NCI-H2171 treated with DMSO at 0.1 percent for 48 hours (cell line): ENCODE measurements at places on chromosomes 11 and 22.

DNA sequence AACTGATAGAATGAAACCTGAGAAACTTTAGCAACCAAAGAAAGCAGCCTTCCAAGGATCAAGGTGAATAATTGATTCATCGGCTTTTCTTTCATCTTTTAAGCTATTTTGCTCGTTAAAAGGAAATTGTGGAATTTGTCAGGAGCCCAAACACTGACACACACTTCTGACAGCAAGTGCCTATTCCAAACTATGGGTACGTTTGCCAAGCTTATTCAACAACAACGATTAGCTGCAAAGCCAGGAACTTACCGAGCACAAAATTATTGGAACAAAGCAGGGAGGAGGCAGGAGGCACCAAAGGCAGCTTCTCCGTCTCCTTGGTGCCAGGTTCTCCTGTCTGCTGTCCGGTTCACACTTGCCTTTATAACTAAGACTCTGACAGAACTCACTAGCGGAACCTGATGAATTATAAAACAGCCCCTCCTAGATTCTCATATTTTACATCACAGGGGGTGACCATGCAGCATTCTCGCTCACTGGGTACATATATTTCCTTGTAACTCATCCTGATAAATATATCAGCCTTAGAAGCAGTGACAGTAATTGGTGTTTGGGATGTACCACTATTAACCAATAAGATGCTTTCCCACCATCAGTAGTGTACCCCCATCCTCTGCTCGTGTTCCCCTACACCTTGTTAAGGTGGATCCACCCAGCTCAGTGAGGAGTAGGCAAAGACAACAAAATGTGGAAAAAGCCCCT lies 395.9 kb upstream of the CCDC90B start:
- DNase-seq = no peak

DNA sequence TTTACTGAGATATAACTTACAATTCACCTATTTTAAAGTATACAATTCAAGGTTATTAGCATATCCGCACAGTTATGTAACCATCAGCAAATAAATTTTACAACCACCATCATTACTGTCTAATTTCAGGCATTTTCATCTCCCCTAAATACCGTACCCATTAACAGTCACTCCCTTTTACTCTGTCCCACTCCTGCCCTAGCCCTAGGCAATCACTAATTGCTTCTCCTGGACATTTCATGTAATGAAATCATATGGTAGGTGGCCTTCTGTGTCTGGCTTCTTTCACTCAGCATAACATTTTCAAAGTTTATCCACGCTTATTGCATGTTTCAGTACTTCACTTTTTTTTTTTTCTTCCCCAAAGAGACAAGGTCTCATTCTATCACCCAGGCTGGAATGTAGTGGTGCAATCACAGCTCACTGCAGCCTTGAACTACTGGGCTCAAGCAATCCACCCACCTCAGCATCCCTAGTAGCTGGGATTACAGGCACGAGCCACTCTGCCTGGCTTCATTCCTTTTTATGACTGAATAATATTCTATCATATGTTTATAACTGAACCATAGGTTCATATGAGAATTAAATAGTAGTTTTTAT lies 61.4 kb upstream of the CHRM4 start:
- DNase-seq = no peak

GRCh38 chr11:8233691-8234424 lies 29.8 kb downstream of the LMO1 start:
- no peak for DNase-seq

DNA sequence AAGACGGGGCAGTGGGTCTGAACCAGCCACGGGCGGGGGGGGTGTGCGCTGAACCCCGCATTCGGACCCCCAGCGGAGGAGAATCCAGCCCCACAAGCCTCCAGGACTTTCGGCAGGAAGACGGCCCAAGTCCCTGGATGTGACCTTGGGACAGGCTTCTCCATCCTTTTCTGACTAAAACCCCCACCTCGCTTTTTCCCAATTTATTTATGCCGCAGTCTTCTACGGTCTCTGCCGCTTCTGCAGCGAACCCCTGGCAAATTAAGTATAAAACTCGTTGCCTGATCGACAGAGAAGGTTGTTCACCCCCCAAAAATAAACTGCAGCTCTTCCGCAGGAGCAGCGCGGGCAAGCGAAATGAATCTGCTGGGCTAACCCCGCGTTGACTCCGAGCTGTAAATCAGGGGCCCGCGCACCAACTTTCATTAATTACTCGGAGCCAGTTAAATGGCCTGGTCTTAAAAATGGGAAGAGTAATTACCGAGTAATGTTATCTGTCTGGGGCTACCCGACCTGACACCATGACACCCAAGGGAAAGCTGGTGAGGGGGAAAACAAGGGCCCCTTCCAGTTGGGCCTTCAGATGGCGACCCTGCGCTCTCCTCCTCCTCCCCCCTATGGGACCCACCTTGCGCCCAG lies 6.6 kb downstream of the WT1 start:
- DNase-seq = no peak

- no peak for DNase-seq
Observed at GRCh38 chr22:19819911-19820879, 34.5 kb downstream of the GNB1L start.

- no peak for DNase-seq
Observed at GRCh38 chr11:25536289-25536688, 795.6 kb upstream of the ANO3 start.

GRCh38 chr11:17171343-17171742 lies 36.4 kb downstream of the PIK3C2A start:
- no peak for DNase-seq

DNA sequence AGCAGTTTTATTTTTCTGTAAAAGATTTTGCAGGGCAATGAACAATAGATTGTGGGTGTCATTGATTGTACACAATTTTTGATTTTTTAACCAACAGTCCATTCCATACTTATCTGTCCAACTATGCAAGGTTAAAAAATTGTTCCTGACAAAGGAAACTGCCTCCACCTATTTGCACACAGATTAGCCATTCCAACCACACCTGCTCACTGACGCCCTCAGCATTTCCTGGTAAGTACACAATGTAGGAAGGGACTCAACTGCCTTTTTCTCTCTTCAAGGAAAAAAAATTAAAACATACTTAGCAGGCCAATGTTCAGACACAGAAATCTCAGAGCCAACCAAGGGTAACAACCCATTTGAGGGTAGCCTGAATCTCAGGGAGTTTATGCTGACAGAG lies 4.3 kb upstream of the FUT4 start:
- no peak for DNase-seq

- DNase-seq = peak; percentile 15
Observed at GRCh38 chr11:66595245-66595904, 2.4 kb downstream of the CCS start.

DNA sequence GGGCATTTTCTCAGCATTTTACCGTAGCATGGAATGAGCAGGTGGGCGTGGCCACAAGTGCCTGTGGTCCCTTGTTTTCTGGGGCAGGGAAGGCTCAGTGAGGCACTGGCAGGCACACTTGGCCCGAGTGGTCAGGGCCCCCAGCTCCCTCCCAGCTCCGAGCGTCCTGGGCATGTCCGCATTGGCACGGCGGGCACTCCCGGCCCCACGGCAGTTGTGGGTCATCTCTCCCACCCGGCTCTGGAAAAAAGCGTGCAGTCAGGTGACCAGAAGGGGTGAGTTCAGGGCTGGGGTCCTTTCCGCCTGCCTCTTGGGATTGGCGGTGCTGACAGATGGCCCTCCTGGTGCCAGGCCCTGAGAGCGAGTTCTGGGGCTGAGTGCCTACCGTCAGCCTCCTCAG lies 55.8 kb downstream of the GRAMD4 start:
- no peak for DNase-seq

- DNase-seq = no peak
Observed at GRCh38 chr11:27214713-27215112, 148.3 kb downstream of the CCDC34 start.

DNA sequence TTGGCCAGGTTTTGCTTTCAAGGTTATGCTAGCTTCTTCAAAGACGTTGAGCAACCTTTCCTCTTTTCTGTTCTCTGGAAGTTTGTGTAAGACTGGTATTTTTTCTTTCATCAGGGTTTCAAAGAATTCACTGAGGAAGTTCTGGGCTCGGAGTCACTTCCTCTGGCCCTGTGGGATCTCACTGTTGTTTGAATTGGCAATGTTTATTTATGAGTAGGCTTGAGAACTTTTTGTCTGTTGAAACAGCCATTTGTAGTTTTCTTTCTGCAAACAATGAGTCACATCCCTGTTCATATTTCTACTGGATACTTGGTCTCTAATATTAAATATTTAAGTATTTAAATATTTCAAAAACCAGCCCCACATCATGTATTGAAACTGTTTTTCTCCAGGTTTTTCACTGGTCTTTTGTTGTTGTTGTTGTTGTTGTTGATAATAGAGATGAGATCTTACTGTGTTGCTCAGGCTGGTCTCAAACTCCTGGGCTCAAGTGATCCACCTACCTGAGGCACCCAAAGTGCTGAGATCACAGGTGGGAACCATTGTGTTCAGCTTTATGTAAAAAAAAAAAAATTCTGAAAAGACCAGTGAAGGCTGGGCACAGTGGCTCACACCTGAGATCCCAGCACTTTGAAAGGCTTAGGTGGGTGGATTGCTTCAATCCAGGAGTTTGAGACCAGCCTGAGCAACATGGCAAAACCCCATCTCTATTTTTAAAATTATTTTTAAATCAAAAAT lies 26.9 kb downstream of the SUSD2 start:
- no peak for DNase-seq

DNA sequence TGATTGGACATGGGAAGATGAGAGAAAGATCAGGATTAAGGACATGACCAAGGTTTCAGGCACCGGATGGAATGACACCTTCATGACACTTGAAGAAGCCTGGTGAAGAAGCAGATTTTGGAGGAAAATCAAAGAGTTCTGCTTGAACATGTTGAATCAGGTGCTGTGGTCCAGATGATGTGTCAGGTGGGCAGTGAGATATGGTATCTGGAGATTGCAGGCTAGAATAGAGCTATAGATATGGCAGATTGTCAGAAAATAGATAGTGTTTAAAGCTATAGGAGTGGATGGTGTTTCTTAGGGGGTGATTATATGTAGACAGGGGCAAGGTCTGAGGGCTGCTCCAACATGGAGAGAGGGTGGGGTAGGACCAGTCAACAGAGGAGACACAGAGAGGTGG lies 40.2 kb downstream of the PANX1 start:
- no peak for DNase-seq

- no peak for DNase-seq
Observed at GRCh38 chr11:115996125-115996807, 492.1 kb upstream of the CADM1 start.

GRCh38 chr11:67780056-67780455 lies 105.6 kb upstream of the ALDH3B2 start:
- DNase-seq = no peak

DNA sequence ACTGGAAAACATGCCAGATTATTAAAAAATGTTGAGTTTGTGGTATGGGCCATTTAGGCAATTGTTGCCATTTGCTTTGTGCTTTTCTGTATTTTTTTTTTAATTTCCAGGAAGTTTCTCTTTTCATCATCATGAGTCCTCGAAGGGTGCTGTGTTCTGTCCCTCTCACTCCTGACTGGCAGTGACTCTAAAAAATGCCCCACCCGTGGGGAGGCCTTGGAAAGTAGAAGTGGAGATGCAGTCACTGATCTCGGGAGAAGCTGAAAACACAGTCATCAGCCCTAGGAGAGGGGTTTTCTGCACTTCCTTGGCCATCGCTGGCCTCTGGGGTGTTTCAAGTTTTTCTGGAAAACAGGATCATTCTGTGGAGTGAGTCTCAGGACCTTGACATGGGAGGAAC lies 98.5 kb upstream of the GRK3 start:
- DNase-seq = no peak

- DNase-seq = peak; percentile 51
Observed at GRCh38 chr22:21975273-21975672, 7.3 kb downstream of the TOP3B start.

- no peak for DNase-seq
Observed at GRCh38 chr11:62725646-62726045, 1.6 kb downstream of the HNRNPUL2 start.

DNA sequence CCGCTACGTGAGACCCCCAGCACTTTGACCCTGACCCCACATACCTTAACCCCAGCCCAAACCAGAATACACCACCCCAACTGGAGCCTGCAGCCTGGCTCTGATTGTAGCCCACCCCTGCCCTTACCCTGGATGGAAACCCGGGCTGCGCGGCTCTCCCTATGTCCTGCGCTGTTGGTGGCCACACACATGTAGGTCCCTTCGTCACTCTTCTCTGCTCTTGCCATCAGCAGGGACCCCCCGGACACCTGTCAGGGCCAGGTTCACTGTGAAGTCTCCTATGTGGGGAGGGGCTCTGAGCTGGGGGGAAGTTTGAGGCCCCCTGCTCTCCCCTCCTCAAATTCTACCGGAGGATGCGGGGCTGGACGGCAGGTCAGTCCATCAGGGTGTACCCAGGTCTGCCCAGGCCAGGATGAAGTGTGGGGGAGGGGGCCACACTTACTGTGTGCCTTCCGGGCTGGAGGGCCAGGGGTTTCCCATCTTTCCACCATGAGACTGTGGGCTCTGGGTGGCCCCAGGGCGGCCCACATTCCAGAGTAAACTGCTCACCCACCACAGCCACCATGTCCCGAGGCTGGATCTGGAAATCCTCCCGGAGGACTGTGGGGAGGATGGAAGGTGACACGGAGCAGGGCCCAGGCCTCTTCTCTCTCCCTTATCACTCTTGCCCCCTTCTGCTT lies 1.5 kb downstream of the ROBO4 start:
- DNase-seq = no peak

- no peak for DNase-seq
Observed at GRCh38 chr11:75868990-75869389, 54.0 kb downstream of the UVRAG start.

DNA sequence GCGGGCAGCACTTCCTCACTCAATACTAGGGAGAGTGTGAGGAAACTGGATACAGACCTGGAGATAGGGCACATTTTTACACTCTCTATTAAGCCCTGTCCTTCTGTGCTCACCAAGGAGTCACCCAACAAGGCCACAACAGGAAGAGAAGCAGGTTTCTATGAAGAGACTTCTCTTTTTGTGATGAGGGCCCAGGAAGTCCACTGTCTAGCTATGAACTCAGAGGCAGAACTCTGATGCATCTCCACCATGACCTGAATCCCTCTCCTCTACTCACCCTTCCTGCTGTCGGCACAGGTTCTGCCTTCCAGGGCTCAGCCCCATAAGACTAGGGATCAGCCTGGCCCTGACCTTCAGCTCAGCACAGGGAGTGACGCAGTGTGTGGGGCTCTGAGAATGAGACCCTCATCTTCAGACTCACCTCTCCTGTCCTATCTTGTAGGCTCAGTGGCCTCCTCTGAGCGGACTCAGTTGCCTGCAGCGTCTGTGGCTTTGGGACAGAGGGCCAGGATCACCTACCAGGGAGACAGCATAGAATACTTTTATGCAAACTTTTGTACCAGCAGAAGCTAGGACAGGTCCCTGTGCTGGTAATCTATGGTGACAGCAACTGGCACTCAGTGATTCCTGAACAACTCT lies 49.3 kb upstream of the IGLL5 start:
- DNase-seq = no peak

GRCh38 chr11:134331354-134332188 lies at the start of gene GLB1L2:
GLB1L2 (plus strand) TSS chr11:134331988; CDS start chr11:134332062, 74 bp downstream.
- peak; percentile 57 for DNase-seq
